Stimulated activated naive B cell treated with anti-CD40 and anti-IgM and Interleukin-4, amounts not matched to agents 10 μg/mL and 1 μg/mL and 100 μg/mL, for 72 hours (primary cell): ENCODE measurements at places on chromosomes 4 and X.

DNA sequence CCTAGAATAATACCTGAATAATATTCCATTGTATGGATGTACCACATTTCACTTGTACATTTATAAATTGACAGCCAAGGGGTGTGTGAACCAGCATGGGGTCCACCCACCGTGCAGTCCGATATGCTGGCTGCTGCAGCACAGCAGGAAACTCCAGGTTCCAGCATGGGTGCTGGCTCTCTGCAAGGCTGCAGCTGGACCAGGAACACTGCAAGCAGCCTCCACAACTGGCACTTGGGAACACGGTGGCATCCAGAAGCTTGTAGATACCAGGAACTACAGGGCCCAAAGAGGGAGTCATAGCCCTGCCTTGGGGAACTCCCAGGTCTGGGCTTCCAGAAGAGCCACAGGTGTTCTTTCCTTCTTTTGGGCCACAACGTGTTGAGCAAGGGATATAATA is 91.2 kb downstream of the NXF2 start:
- DNase-seq = no peak

GRCh38 chr4:65789805-65790204 is 119.5 kb upstream of the EPHA5 start:
- DNase-seq = no peak

GRCh38 chr4:70511365-70511764 is 7.0 kb upstream of the AMTN start:
- DNase-seq = no peak

- DNase-seq = peak; percentile 1
Observed at GRCh38 chr4:138114434-138114833, 127.7 kb downstream of the SLC7A11 start.

DNA sequence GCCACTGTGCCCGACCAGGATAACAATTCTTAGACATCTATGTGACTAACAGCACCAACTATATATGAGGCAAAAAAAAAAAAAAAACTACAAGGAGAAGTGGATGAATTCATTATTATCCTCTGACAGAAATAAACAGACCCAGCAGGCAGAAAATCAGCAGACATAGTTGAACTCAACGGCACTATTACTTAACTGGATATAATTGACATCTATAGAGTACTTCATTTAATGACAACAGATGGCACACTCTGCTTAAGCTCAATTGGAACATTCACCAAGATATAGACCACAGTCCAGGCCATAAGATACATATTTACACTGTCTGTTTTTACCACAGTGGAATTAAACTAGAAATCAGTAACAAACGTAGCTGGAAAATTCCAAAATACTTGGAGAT is 13.3 kb downstream of the CLDN22 start:
- DNase-seq = no peak

GRCh38 chrX:57596516-57596915 is 4.7 kb downstream of the ZXDB start:
- no peak for DNase-seq

GRCh38 chr4:34066126-34066525 is 2178.2 kb downstream of the ARAP2 start:
- no peak for DNase-seq

- DNase-seq = no peak
Observed at GRCh38 chrX:97380200-97380599, 496.5 kb downstream of the RPA4 start.

DNA sequence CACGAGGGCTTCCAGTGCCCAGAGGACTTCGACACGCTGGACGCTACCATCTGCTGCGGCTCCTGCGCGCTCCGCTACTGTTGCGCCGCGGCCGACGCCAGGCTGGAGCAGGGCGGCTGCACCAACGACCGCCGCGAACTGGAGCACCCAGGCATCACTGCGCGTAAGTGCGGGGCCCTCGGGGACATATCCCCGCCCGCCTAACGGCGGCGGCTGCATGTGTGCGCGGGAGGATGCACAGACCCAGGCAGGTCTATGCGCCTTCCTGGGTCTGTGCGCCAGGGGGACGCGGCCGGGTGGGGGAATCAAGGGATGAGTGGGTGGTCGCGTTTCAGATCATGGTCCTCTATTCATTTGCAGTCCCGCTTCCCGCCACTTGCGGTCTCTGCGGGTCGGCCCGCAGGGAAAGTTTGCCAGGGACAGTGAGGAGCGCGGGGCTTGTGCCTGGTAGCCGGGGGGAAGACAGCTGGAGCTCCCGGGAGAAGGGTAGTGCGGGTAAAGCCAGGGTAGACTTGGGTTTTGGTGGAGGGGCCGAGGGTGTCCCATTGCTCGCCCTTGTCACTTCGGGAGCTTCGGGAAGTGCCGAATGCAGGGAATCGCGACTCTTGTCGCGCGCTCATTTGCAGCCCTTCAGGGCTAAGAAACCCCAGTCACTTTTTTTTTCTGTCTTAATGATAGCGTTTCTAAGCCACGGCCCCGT is 1.0 kb downstream of the SHISA3 start:
- peak; percentile 13 for DNase-seq

- no peak for DNase-seq
Observed at GRCh38 chr4:112927544-112927943, 121.9 kb upstream of the ANK2 start.

GRCh38 chr4:143587703-143588102 is 74.2 kb downstream of the SMARCA5 start:
- DNase-seq = no peak

DNA sequence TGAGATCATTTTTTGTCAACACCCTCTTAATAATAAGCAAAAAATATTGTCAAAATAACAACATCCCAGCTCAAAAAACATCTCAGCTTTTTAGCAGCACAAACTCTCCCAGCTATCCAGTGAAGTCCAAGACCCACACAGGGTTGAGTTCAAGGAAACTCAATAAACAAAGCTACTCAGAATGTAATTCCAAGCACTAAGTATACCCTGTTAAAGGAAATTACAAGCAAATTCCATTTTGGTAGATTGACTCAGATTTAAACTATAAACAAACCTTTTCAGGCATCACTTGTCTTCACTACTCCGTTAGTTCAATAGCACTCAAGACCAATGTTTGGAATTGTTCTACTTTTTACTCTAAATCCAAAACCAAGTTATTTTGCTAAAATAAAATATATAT is 506.0 kb upstream of the INTU start:
- DNase-seq = no peak

GRCh38 chr4:10832806-10833628 is 148.4 kb upstream of the CLNK start:
- no peak for DNase-seq

DNA sequence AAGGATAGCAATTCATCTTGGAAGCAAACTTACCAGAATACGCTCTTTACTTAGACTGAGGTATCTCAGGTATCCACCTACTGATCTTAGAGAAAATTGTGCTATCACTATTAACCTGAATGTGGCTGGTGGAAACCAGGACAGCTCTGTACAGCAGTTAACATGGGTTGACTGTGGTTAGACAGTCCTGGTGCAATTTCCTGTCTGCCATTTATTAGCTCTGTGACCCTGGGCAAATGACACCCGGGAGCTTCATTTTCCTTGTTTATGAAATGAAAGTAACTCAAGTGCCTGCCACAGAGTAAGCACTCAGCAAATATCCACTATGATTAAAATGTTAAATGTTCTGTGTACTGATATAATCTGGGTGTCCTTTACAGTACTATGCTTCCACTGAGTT is 60.0 kb downstream of the SMC1A start:
- DNase-seq = no peak

DNA sequence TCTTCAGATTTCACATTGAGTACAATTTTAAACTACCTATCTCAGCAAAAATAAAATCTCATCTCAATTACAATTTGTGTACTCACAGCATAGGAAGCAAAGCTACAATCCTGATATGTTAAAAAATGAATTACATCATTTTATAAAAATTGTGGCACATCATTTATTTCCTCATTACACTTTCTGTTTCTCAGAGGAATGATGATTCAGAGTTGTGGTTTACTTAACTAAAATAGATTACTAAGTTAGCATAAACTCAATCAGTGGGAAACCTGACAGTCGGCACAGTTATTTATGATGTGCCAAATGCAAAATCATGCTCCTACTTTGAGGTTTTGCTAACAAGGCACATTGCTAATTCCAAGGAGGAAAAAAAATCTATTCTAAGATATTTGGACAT is 325.0 kb downstream of the FBXO8 start:
- no peak for DNase-seq

DNA sequence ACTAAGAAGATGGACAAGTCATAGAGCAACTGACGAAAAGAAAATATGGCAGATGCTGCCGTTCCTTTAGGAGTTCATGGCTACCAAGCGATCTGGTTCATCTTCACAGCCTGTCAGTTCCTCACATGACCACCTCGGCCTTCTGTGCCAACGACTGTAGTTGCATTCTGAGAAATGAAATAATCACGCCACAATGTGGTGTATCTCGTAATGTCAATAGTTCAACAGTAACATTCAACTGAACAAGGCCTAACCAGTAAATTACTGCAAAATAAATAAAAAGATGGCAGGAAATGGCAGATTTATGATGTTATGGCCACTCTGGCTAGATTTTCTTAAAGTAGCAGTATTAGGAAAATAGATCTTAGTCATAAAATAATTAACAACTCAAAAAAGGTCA is 4.4 kb downstream of the GPRIN3 start:
- no peak for DNase-seq

DNA sequence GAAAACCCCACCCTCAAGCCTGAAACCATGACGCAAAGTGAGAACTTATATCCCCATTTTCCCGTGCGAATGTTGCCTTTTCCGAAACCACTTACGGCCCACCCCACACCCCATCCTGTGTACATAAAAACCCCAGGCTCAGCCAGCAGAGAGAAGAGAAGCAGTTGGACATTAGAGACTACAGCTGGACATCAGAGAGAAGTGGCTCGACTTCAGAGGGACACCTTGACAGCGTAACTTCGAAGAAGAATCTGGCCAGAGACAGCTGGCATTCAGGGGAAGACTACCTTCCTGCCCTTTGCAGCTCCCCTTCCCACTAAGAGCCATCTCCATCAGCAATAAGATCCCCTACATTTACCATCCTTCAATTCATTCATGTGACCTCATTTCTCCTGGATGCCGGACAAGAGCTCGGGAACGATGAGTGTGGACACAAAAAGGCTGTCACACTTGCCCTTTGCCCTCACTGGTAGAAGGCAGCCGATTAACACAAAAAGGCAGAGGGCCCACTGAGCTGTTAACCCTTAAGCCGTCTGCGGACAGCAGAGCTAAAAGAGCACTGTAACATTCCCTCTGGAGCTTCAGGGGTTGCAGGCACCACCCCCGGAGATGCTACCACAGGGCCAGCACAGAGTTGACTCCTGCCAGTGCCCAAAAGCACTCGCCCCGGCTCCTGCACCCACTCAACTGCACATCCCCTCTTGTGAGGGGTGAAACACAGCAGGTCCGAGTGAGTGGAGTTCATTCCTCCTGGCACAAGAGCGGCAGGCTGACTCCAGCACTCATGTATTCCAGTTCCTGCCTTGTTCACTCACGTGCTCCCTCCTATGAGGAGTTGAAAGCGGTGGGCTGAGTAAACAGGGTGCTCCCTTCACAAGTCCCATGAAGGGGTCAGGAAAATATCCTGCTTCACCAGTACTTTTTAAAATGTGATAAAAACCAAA is 7.5 kb downstream of the CHM start:
- no peak for DNase-seq

DNA sequence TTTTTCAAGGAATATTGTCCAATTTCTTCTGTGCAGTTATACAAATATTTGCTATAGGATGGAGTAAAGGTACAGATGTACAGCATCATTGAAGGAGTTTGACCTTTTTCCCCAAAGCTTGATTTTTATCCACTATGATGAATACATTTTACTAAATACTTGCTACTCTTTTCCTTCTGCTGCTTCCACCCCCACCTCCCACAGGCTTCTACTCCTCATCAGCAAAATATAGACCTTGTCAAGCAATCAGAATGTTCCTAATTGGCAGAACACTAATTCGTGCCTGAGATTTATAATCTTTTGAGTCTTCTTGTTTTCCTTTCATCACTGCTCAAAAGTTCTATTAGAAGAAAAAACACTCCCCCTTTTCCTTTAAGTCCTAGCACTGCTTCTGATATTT is 3.8 kb upstream of the THAP9 start:
- DNase-seq = no peak

- DNase-seq = no peak
Observed at GRCh38 chrX:22536746-22537304, 264.1 kb downstream of the CBLL2 start.

DNA sequence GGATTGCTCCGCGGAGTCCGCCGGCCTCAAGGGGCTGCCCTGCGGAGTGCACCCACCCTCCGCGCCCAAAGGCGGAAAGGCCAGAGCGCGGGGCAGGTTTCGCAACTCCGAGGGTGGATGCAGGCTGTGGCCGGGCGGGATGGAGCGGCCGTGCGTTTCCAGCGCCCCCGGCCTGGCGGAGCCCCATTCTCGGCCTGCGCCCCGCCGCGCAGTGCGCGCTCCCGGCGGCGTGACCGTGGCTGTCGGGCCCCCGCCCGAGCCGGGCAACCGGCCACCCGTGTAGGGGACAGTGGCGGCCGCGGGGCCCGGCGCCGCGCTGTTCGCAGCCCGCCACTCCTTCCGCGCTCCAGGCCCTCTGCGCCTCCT is 331 bp downstream of the SETD7 start:
- no peak for DNase-seq

DNA sequence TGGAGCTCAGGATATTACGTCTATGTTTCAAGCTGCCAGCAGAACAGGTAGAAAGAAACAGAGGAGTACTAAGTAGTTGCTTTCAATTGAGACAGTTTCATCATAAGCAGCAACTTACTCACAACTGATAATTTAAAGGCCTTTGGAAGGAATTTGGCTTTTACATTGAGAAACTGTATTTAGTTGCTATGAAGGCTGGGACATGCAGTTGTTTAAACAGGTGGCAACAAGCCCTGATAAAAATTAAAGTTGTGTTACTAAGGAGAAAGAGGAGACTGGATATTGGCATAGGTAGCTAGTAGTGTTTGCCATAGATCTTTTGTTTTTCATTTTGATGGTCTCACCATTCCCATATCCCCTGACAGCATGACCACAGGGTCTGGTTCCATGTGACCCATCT is 18.4 kb downstream of the MID1IP1 start:
- DNase-seq = no peak

GRCh38 chr4:40201898-40202297 is 5.1 kb downstream of the RHOH start:
- DNase-seq = no peak

GRCh38 chr4:146370841-146371240 is 150.9 kb downstream of the SLC10A7 start:
- no peak for DNase-seq

GRCh38 chrX:77003956-77004355 is 443.2 kb upstream of the FGF16 start:
- DNase-seq = no peak

DNA sequence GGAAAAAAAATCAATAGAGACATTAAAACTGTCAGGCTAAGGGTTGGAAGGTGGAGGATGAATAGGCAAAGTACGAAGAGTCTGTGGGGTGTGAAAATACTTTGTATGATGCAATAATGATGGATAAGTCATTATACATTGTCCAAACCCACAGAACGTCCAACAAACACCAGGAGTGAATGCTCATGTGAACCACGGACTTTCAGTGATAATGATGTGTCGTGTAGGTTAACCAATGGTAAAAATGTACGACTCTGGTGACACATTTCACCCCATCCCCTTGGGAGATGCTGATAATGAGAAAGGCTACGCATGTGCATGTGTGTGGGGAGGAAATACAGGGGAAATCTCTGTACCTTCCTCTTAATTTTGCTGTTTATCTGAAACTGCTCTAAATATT is 665.2 kb downstream of the FAT4 start:
- no peak for DNase-seq
